ENCODE measurements at places on chromosomes 1 and 21.

- no peak for DNase-seq
These were observed 126.4 kb downstream of the CLIC6 start for GRCh38 chr21:34795175-34795547.

DNA sequence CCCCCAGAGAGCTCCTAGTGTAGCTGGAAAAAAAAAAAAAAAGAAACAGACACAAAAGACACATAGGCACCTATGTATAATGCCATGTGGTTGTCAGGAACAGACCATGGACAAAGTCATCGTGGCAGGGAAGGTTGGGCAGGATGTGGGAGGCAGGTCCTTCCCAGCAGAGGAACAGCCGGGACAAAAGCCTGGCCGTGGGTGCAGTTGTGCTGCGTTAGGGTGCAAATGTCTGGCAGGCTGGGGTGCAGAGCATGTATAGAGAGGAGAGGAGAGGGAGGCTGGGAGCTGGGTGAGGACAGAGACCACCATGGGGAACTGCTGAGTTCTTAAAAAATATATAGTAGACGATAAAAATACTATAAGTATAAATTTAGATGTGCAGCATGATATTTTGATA lies 125.7 kb upstream of the C1orf174 start:
- no peak for DNase-seq

- DNase-seq: no peak
These were observed 167.8 kb downstream of the PIGK start for GRCh38 chr1:77051425-77051824.

DNA sequence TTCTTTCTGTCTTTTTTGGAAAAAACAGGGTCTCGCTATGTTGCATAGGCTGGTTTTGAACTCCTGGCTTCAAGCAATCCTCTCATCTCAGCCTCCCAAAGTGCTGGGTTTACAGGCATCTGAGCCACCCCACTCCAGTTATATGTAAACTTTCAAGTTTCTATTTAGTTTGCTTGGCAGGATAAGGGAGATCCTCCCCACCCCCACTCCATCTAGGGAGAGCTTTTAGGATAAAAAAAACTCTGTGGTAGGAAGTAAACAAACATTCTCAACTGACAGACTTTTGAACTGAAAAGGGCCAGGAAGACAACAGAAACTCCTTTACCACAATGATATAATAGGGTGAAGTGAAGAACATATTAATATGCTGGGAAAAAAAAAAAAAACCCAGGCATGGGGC lies 41.0 kb upstream of the ZNF326 start:
- DNase-seq: no peak

DNA sequence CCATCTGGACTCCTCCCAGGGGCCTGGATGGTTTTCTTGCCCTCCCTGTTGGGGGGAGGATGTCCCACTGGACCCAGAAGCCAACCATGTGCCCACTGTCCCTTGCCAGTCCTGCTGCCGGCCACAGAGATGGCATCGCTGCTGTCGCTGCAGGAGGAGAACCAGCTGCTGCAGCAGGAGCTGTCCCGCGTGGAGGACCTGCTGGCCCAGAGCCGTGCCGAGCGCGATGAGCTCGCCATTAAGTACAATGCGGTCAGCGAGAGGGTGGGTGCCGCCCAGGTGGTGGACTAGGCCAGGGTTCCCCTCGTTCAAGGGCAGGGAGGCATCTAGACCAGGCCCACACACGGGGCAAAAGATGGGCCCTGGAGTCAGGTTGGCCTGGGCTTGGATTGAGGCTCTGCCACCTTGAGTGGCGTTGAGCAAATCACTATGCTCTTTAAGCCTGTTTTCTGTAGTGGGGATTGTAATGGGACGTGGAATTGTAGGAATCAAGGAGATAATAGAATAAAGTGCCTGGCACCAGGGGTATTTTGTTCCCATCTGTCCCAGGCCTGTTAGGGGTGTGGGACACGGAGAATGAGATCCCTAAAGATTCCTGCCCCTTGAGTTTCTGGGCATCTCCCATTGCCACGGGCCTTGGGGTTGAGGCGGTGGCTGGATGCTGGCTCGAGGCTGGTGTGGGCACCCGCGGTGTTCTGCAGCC lies 2.6 kb downstream of the CROCC start:
- DNase-seq: no peak

DNA sequence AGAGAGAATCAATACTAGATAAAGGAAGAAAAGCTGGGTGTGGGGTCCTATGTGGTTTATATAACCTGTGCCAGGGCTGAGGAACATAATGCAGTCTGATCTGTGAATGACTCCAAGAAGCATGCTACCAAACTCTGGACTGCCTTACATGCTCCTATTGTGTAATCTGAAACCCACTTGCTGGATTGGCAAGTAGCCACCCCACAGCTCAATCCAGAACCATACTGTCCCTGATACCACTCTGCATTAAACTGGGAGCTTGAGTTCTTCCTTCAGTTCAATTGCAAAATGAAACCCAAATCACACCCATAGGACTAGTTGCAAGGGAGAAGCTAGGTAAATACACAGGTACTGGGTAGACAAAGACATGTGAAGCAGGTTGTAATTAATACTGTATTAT lies 115.4 kb upstream of the NEGR1 start:
- no peak for DNase-seq

GRCh38 chr21:15272171-15272570 lies 207.4 kb upstream of the NRIP1 start:
- no peak for DNase-seq

DNA sequence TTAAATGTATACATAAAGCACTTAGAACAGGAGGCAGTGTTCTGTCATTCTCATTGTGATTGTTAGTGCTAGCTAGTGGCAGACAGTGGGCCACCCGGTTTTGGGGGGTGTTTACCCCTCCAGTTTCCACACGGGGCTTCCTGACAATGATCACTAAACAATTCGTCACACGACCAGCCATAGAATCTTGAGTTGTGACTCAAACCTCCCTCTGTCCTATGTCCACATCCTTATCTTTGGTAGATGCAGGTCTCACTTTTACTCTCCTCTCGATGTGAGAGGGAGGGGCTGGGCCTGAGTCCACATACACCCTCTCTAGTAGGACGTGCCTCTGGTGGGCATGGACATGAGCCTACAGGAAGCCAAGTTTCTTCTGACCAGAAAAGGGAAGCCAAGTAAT lies 92.6 kb upstream of the SSX2IP start:
- DNase-seq: no peak

GRCh38 chr1:153587314-153587713 lies 21.7 kb upstream of the S100A2 start:
- no peak for DNase-seq

- no peak for DNase-seq
These were observed 31.6 kb upstream of the RPTN start for GRCh38 chr1:152190589-152190988.

DNA sequence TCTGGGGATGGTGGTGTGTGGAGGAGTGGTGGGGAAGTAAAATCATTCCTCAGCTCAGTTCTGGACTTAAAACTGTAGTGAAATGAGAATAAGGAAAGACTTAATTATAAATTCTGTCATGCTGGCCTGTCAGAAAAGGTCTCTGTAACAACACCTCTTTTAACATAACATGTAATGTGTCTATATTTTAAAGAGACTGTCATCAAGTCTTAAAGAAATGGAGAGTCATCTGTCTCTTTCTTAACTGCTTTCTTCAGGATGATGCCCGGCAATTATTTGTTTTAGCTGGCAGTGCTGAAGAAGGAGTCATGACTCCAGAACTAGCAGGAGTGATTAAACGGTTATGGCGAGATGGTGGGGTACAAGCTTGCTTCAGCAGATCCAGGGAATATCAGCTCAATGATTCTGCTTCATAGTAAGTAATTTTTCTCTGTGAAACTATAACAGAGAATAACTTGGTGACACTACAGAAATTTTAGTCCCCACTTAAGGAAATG lies 30.6 kb downstream of the GNAI3 start:
- DNase-seq: no peak

DNA sequence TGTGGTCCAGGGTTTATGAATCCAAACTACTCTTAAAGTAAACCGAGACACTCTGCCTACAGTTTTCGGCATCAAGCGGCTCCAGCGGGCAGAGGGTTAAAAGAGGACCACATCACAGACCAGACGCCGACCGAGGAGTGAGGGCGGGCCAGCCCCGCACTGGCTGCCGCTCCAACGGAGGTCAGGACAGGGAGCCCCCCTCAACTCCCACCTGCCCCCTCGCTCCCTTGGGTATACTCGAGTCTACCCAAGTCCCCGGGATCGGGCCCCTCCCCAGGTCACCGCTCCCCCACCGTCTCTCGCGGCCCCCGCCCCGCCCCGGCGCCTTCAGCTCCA lies 312 bp downstream of the ARNT start:
- no peak for DNase-seq

DNA sequence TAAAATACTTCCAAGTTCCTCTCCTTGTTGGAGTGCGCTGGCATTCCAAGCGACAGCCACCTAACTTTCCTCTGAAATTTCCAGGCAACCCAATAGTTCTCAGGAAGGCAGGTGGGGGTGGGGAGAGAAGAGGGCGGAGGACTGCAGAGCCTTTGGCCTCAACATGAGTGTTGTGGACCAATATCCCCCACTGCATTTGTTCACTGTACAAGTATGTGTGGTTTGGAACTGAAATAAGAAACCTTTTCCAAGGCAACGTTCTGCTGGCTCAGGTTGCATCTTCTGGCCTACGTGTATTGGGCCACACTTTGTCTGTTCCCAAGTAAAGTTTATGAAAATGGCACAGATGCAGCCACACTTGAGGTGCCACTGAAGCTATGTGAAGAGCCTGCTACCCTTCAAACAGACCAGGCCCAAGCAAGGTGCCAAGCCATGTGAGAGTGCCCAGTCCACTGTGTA lies 153.4 kb downstream of the DHRS3 start:
- DNase-seq: no peak

DNA sequence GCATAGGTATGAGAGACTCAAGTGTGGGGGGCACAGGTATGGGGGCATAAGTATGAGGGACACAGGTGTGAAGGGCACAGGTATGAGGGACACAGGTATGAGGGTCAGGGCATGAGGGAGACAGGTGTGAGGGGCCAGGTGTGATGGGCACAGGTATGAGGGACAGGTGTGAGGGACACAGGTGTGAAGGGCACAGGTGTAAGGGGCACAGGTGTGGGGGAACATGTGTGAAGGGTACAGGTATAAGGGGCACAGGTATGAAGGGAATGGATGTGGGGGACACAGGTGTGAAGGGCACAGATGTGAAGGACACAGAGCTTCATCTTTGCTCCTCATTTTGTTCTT lies 41.2 kb upstream of the CACNA1E start:
- no peak for DNase-seq

- no peak for DNase-seq
These were observed 12.2 kb downstream of the ENO1 start for GRCh38 chr1:8866173-8866791.

GRCh38 chr1:223747838-223748335 lies 35.5 kb downstream of the CAPN2 start:
- DNase-seq: no peak

DNA sequence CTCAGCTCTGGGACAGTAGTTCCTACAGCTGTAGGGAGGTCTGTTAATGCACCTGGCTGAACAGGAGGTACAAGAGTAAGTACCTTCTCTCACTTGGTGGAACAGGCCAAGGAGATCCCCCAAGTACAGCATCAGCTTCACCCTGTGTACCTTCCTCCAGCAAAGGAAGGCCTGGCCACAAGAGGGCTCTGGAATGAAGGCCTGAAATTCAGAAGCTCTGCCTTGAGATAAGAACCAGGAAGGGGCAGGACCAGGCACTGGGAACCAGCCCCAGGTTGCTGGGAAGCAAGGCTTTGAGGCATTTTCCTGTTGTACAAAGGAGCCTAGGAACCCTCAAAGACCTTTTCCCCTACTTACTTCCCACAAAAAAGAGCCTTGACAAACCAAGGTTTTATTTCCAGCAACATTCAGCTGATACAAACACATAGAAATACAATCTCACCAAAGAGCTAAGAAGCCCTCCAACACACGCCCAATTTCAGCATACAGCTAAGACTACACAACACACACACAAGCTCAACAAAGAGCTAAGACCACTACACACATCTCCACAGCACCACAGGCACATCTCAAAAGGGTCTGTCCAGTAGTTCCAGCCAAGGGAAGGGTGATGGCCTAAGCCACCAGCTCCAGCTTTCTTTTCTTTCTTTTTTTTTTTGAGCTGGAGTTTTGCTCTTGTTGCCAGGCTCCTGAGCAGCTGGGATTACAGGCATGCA lies 23.5 kb downstream of the F11R start:
- peak; percentile 16 for DNase-seq

- no peak for DNase-seq
These were observed 26.9 kb downstream of the CD244 start for GRCh38 chr1:160835751-160836150.

DNA sequence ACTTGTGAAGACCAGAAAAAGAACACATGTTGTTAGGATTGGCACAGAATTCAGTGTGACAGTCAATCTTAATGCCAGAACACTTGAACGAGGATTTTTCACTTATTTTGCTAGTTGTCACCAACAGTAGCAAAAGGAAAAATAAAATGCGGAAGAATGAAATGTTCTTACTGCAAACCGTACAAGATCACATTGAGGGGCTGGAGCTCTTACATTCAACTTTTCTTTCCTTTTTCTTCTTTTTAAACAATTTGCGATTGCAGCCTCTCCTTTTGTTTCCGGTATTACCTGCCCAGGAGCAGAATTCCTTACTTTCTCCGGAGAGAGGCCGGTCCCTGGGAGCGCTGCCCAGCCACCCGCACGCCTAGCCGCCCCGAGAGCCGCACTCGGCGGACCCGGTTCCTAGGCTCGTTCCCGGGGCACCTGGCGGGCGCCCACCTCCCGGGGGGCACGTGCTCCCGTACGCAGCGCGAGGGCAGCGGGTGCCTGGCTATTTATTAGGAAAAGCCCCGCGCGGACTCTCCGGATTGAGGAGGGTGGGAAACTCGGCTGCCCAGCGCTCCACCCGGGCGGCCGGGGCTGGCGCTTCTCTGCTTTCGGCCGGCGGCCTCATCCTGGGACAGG lies 1.2 kb upstream of the CAMTA1 start:
- DNase-seq: no peak

GRCh38 chr1:204984499-204984898 lies 58.5 kb upstream of the CNTN2 start:
- DNase-seq: no peak

DNA sequence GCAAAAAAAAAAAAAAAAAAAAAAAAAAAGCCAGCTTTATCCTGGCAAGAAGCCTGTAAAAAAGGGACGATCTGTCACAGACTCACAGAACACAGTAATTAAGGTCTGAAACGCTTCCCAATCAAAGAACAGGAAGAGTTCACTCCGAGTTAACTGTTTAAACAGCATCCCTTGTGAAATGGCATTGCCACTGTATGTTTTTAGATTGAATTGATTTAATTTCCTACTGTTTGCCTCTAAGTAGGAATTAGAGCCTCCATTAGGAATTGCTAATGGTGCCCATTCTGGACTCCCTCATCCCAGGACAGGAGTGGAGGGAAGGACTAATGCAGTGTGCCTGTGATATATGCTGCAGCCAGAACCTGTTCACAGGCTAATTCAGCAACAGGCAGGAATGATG lies 370.8 kb downstream of the RWDD3 start:
- no peak for DNase-seq

DNA sequence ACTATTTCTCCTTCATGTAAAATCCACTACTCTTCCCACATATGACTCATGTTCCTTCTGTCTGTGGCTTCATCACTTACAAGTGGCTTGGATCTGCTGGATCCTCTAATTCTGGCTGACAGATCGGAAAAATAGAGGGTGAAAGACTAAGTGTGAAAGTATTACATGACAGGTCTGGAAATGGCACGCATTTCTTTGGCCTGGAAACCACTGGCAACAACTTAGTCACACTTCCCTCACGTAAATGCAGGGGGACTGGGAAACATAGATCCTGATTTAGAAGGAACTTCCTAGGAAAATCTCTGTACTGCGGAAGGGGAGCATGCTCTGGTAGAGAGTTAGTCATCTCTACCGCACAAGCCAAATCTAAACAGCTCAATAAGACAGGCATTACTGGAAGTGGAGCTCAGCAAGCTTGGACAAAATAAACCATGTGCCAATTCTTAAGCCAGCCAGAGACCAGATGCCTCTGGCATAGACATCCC lies 305.4 kb upstream of the PTBP2 start:
- DNase-seq: no peak

Measured in stimulated activated naive CD4-positive, alpha-beta T cell (primary cell).